ENCODE measurements at places on chromosomes 1 and 21.
A peak's percentile ranks its signal among the peaks of the same experiment; 100 is the strongest.

DNA sequence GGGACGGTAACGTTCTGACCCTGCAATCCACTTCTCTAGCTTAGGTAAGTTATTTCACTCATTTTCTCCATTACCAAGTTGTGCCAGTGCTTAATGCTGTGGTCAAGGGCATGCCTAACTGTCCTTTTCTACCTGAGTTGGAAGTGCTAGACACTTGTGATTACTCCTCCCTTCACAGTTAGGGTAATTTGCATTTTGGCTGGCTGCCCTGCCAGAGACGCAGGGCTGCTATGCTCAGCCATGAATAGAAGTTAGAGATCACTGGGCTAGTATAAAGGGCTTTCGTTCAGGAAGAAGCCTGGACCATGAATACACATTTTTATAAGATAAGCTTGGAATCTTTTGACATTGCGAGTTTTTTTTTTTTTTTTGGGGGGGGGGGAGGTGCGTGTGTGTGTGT is 633.2 kb upstream of the NEGR1 start:
- DNase-seq = no peak

- DNase-seq = peak; percentile 48
These were observed 29.1 kb upstream of the CNN3 start for GRCh38 chr1:94955767-94956632.

DNA sequence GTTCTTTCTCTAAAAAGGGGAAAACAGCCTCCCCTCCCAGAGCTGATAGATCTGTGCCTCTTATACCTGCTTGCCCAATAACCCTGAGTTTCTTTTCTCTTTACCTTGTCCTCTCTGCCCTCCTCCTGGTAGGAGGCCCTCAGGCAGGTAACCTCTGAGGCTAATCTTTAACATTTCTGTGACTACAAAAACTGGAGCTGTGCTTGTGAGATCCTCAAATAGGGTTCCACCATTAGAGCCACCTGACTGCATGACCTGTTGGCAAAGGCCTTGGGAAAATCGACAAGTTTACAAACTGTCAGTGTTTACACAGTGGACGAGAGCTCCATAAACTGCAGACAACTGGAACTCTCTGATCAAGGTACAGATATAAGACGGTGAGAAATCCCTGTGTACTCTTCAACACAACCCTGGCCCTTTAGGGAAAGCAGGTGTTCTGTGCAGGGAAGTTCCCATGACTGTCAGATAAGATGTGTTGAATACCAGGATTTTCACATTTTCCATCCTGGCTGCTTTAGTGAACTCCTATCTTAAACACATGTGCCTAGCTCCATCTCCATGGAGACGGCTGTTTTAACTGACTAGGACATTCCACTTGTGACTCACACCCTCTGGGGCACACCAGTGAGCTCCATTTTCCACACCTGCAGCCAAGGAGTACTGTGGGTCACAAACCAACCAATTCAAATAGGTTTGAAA is 38.3 kb downstream of the ECE1 start:
- DNase-seq = peak; percentile 92

DNA sequence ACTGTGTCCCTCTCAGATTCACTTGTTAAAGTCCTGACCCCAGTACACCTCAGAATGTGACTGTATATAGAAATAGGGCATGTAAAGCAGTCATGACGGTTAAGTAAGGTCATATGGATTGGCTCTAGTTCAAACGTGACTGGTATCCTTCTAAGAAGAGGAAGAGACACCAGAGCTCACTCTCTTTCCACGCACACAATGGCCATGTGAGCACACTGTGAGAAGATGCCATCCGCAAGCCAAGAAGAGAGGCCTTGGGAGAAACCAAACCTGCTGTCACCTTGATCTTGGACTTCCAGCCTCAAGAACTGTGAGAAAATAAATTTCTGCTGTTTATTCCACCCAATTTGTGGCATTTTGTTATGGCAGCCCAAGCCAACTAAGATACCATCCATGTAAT is 56.8 kb upstream of the IRF2BP2 start:
- DNase-seq = no peak

DNA sequence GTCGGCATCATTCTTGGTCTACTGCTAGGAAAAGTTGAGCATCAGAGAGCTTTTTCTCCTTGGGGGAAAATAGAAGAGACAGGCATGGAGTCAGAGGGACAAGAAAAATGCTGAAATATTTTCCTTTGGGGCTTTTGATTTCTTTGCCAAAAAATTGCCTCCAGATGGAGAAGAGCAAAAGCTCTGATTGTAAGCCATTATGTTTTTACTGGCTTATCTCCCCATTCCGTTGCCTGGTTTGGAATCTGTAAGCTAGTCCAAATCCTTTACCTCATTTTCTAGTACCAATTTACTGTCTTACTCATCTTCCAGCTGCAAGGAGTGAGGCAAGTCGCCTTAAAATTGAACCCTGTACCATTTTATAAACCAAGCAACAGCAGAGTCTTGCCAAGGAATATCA is 23.3 kb upstream of the NBL1 start:
- no peak for DNase-seq

DNA sequence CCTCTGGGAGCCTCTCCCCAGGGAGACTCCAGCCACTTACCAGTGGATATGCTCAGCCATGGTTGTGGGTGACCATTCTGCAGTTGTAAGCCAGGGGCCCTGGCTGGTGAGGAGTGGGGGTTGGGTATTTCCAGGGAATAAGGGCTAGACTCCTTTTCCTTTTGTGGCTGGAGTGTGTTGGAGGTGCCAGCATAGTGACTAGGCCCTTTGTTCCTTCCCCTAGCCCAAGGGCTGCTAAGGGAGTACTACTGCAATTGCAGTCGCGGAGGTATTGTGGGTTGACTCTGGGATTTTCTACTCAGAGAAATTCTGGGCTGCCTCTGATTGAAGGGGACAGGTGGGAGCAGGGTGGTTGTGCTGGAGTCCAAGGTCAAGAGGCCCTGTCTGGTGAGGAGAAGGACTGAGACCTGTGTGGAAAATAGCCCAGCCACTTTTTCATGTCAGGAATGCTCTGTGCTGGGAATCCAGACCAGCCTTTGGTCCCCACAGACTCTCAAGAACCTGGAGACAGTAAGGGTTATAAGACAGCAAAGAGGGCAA is 43.1 kb downstream of the MROH9 start:
- DNase-seq = no peak

- no peak for DNase-seq
These were observed 53.3 kb downstream of the ARHGEF16 start for GRCh38 chr1:3507636-3508275.

DNA sequence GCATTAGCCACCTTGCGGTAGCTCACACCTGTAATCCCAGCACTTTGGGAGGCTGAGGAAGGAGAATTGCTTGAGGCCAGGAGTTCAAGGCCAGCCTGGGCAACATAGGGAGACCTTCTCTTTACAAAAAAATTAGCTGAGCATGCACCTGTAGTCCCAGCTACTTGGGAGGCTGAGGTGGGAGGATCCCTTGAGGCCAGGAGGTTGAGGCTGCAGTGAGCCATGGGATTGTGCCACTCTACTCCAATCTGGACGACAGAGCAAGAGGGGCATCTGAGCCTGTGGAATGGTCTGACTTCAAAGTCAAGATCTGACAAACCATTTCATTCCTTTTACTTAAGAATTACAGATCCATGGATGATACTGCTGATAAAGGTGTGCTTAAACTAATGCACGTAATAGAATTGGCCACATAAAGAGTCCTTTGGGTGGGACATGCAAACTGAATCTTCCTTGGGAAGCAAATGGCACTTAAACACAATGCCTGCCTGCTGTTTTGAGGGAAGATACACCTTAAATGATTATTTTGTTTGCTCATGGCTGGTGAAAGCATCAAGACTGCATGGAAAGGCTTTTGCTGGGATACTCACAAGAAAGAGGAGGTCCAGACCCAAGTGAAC is 2.5 kb upstream of the TMEM201 start:
- DNase-seq = no peak

- no peak for DNase-seq
These were observed 276.1 kb downstream of the PTBP2 start for GRCh38 chr1:96997717-96998116.

DNA sequence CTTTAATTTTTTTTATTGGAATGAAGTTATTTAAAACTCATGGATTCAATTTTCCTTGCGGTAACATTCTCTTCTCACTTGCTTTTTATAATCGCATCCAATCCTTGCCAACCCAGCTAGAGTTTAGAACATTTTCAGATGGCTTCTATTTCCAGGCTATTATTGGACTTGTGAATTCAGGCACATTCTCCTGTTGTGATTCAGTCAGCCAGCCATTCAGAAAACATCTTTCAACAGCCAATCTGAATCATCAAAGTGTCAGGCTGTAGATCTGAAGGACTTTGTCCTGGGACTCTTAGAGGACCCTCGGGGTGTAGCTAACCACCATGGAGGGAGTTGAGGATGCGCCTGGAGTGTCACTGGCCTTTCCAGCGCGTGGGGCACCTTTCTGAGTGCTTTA is 92.4 kb downstream of the PRDM2 start:
- DNase-seq = peak; percentile 54

- no peak for DNase-seq
These were observed 88.9 kb downstream of the COL24A1 start for GRCh38 chr1:86067626-86068025.

DNA sequence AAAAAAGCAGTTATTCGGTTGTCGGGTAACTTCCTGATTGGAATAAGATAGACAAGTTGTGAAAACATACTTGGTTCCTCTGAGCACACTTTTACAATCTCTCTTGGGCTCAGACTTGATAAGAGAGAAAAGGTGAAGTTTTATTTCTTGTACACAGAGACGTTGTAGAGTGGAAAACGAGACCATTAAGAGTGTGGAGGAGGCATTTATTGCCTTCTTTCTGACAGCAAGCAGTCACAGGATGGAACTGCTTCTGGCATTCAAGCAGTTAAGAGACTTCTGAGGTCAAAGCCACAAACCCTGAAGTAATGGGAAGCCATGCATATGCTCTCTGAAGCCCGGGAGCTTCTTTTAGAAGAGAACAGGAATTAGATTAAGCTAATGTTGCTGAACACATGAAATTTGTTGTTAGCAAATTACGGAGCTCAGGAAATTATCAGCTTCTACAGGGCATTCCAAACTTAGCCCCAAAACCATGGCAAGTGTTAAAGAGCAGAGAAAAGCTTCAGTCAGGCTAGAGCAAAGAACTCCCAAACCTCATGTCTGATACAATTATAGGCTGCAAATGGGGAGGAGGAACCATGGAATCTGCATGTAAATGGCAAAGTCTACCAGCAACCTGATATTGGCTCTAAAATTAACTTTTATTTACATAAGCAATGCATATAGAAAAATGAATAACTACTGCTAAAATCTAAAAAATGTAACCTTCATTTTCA is 26.0 kb downstream of the S1PR1 start:
- DNase-seq = no peak

- DNase-seq = no peak
These were observed 81.2 kb upstream of the RAVER2 start for GRCh38 chr1:64663668-64664067.

- DNase-seq = no peak
These were observed 51.7 kb downstream of the ITPKB start for GRCh38 chr1:226687426-226687825.

- DNase-seq = no peak
These were observed 360.1 kb downstream of the BARHL2 start for GRCh38 chr1:90356991-90357390.

GRCh38 chr1:24514946-24515345 is 12.3 kb downstream of the RCAN3 start:
- peak; percentile 27 for DNase-seq

- DNase-seq = peak; percentile 95
These were observed 123.7 kb downstream of the FOXD2 start for GRCh38 chr1:47561523-47562007.

GRCh38 chr1:67604778-67605177 is 80.2 kb upstream of the GADD45A start:
- no peak for DNase-seq

GRCh38 chr1:25700626-25701025 is 84.0 kb downstream of the MAN1C1 start:
- DNase-seq = no peak

DNA sequence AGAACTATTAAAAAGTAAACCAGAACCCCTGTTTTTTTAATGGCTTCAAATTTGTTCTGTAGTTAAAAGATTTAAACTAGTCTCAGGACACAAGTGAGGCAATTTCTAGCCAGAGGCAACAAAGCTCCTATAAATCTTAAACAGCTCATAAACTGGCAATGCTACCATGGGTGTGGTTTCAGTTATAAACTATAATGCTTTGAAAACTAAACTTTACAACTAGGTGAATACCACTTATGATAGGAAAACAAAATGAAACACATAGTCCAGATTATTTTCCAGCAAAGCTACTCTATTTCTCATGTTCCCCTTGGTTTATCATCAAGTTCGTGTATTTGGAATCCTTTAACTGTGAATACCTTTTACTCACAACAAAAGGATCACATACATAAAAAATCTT is 282.5 kb downstream of the VAV3 start:
- peak; percentile 79 for DNase-seq

DNA sequence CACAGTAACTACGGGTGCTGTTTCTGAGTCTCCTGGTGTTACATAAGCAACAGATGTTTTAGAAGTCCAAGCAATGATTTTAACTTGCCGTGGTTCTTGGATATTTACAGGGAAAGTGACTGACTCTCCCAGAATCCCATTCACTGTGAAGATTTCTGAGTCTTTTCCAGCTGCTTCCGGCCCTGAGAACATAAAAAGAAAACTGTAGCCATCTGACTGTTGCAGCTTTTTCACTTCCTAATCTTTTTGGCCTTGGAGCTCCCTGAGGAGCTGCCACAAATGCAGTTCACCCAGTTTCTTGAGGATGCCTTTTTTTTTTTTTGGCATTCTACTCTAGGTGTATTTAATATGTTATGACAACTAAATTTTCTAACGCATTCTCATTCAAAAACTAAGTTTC is 13.7 kb downstream of the CD84 start:
- DNase-seq = no peak

DNA sequence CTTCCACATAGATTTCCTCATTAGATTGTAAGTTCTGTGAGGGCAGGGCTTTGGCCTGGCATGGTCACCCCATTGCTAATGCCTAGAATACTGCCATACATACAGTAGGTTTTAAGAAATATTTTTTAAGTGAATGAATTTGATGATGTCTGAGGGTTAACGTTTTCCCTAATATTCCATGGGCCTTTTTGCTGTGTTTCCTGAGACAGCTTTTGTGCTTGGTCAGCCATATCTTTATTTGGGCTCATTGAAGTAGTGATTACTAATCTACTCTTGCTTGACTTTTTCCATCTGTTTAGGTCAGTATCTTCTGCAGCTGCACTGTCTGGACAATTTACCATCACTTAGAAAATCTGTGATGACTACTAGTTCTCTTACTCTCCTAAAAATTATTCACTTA is 3.5 kb downstream of the CDC42 start:
- DNase-seq = no peak

GRCh38 chr1:201142849-201143725 is 11.2 kb downstream of the TMEM9 start:
- DNase-seq = no peak

- peak; percentile 49 for DNase-seq
These were observed 15.4 kb downstream of the POLR3GL start for GRCh38 chr1:145979746-145980456.

- peak; percentile 86 for DNase-seq
These were observed 9.1 kb upstream of the TMEM61 start for GRCh38 chr1:54971317-54971791.

- no peak for DNase-seq
These were observed 8.1 kb upstream of the PMF1 start for GRCh38 chr1:156204686-156205085.

GRCh38 chr1:19612530-19612929 is 31.6 kb upstream of the NBL1 start:
- no peak for DNase-seq

All from epithelial cell of esophagus (primary cell).